CD4-positive, alpha-beta T cell treated with Interleukin-15 for 4 hours (primary cell): ENCODE measurements at places on chromosomes 11 and 22.

GRCh38 chr11:36463781-36464180 is 46.3 kb downstream of the TRAF6 start:
- no peak for DNase-seq

DNA sequence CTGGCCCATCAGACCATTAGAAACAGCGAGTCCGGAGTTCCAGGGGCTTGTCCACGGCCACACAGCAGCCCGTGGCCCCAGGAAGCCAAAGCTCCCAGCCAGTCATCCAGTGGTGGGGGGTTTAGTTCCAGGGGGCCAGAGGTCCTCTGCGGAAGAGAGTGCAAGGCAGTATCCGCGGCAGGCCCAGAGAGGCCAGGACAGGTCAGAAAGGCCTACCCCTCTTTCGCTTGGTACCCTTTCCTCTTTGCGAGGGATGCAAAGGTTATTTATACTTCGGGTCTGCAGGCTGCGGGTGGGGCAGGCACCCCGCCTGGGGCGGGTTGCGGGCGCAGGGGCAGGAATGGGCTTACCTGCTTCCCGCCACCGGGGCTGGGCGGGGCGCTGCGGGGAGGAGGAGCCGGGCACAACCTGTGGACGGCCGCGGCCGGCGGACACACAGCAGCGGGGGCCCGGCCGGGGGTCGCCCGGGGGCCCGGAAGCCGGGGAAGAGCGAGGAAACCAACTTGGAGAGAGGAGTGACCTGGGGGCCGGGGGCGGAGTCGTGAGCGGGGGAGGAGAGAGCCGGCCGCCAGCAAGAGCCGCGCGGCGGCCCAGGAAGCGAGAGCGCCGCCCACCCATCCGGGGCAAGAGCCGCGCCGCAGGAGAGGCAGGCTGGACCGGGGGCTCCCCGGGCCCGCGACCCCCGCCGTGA is at the start of gene SH3BP1:
TSS of gene SH3BP1 (plus strand) at position 600 of the 691 bp plus-strand sequence. CDS start 119 bp downstream, outside the sequence.
- DNase-seq = peak; percentile 40

GRCh38 chr11:15671216-15671615 is 556.5 kb downstream of the INSC start:
- DNase-seq = no peak

DNA sequence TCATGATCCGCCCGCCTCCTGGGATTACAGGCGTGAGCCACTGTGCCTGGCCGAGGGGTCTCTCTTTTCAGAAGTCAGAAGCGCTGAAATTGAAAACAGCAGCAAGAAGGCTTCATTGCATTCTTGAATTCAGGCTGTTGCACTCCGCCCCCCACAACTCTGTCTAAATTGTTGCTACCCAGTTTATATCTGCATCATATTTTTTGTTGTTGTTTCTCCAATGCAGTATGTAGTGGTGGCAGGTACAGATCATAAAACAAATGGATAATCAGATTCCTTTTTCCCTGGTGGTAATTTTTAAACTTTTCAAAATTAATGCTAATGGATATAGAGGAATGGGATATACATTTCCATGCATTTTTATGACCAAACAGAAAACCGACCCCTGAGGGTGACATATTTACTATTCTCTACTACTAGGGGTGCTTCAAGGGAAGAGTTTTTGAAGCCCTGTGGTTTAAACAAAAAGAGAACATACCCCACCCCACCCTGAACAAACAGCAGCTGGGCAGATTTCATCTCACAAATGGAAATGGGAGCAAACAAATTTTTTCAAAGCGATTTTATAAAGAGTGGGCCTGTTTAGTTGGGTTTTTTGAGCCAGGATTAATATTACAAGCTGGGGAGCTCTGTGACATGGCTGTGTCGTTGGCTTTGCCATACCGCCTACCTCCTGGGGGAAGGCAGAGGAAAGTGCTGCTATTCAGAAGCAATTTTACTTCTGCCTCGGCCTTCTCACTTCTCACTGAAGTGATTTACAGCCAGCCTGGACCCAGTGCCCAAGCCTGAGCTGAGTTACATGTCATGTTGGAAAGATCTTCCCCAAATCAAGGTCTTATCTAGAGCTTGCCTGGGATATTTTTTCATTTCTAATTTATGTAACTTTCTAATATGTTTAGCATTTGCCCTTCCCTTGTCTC is 16.0 kb upstream of the TMA7B start:
- DNase-seq = no peak

DNA sequence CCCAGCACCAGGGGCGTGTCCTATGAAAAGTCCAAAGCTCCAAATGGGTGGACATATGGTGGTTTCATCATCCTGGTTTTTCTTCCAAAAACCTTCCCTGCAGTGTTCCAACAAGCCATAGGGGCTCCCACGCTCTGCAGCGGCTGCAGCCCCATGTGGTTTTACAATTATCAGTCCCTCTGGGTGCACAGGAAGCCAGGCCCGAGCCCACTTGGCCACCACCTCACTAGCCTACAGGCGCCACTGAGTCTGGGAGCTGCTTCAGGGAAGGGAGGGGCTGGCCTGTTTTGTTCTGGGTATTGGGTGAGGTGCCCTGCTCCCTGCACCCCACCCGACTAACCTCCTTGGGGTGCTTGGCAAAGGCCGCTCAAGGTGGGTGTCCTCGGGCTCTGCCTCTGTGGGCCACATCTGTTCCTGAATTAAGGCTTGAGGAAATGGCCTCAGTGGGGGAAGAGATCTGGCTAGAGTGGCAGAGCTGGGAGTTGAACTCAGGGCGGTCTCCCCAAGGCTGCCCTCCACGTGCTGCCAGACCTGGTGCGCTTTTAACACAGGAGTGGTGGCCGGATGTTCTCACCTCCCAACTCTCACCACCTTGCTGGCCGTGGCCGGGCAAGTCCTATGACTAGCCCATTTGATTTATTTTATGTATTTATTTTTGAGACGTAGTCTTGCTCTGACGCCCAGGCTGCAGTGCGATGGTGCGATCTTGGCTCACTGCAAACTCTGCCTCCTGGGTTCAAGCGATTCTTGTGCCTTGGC is 5.3 kb upstream of the CDC42BPG start:
- DNase-seq = no peak

GRCh38 chr11:117823946-117824420 is 561 bp downstream of the FXYD2 start:
- DNase-seq = no peak

GRCh38 chr11:118245936-118246562 is 6.1 kb downstream of the MPZL3 start:
- no peak for DNase-seq

DNA sequence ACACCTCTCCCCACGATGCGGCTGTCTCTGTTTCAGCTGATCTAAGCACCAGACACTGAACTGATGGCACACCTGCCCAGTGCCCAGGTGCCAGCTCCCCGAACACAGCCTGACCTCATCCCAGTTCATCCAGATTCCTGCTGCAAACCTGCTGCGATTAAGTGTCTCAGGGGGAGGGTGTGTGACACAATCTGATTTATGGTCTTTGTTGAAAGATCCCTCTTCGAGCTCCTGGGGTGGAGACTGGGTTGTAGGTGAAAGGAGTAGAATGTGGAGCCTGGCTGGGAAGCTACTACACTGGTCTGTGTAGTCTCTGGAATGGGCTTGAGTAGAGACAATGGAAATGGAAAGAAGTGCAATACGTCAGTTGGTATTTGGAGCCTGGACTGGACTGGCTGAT is 390.3 kb downstream of the SHANK2 start:
- no peak for DNase-seq

- DNase-seq = no peak
Observed at GRCh38 chr11:80054582-80055165, 613.8 kb upstream of the TENM4 start.

DNA sequence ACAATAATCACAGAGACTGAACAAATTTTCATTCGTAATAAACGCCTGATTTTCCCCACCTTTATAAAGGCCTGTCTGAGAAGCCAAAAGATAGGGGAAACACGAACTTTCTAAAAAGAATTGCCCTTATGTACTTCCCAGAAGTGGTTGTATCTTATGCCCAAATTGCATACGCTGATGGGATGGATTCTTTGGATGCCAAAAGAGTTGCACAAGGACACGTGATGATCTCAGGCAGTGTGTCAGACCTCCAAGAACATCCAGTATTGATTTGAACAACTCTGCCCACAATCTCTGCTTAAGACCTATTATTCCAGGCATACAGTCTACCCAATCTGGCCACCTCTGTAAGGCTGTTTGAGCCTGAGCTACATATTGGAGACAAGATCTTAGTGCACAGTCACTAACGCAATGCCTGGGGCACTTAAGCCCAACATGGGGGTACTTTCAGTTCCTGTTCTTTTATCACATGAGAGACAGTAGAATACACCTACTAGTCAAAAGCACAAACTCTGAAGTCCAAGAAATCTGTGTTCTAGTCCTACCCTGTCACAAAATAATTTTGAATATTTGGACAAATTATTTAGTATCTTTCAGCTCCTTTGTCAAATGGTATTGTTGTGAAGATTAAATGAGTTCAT is 38.9 kb downstream of the OR10A6 start:
- no peak for DNase-seq

- no peak for DNase-seq
Observed at GRCh38 chr22:33771136-33771535, 149.1 kb downstream of the LARGE1 start.

- DNase-seq = no peak
Observed at GRCh38 chr22:36197065-36197440, 4.6 kb downstream of the APOL4 start.

GRCh38 chr11:57781529-57781943 is 19.9 kb downstream of the CTNND1 start:
- DNase-seq = no peak

DNA sequence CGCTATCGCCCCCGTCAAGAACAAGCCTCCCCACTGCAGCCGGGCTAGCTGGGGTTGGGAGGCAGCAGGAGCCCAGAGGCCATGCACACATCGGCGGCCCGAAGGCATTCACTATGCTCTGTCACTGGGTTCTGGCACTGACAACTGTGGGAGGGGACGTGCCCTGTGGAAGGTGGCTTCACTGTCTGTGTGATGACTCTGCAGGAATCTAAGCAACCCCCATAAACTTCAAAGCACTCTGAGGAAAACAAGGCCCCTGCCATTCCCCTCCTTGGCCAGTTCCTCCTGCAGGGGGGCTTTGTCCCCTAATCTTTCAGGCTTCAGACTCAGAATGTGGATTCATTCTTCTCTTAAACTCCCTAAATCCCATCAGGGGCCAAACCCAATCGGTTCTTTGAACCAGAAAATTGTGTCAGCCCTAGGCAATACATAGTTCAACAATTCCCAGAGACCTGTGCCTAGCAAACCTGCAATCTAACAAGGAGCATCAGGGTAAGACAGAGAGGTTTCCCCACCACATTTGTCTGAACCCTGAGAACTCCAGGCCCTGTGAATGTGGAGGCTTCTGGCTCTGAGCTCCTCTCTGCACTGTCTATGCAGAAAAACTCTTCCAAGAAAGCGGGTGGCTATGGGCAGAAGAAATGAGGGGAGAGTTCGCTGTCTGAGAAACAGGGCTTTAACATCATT is 1477.2 kb downstream of the TBC1D22A start:
- DNase-seq = no peak

DNA sequence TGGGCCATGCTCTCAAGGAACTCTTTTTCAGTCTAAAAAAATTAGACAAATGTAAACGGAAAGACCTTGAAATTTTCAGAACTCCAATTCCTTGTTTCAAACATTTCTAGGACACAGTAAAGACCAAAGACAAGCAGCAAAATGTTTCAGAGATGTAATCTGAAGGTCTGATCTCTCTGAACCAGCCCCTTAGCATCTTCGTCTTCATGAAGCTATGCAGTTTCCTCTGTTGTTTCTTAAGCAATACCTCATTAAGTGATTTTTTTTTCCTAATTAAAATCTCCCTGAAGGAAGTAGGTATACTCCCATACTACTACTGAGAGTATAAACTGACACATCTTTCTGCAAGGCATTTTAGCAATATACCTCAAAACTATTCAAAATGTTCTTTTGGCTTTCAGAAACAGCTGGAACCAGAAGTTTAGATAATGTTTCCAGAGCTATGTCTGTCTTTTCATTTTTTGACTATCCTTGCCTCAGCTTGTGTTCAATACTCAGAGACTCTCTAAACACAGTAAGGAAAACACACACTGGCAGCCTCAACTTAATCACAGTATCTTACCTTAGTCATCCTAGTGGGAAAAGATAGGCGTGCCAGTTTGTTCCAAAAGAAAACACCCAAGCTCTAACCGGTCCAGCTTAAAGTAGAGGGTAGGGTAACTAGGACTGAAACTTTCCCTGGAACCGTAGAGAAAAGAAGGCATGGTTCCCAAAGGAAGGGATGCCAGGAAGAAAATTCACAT is 25.1 kb downstream of the SBF2 start:
- no peak for DNase-seq

- no peak for DNase-seq
Observed at GRCh38 chr11:16946477-16947282, 67.5 kb downstream of the PLEKHA7 start.

DNA sequence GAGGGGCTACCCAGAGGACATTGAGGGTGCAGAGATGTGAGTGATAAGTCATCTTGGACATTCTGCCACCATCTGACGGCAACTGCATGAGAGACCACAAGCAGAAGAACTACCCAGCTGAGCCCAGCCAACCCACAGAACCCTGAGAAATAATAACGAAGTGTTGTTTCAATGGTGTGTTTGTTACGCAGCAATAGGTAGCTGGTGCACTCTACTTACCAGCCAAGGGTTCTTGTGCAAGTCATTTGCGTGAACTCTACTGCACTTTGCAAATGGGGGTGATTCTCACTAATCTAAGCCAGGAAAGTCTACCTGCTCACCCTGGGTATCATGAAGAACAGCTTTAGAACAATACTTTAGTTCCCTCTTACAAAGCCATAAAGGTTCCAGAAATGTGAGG is 15.8 kb upstream of the CELSR1 start:
- DNase-seq = no peak

- no peak for DNase-seq
Observed at GRCh38 chr22:23609983-23610781, 21.9 kb downstream of the DRICH1 start.

- no peak for DNase-seq
Observed at GRCh38 chr11:109818290-109818689, 274.9 kb upstream of the ZC3H12C start.

DNA sequence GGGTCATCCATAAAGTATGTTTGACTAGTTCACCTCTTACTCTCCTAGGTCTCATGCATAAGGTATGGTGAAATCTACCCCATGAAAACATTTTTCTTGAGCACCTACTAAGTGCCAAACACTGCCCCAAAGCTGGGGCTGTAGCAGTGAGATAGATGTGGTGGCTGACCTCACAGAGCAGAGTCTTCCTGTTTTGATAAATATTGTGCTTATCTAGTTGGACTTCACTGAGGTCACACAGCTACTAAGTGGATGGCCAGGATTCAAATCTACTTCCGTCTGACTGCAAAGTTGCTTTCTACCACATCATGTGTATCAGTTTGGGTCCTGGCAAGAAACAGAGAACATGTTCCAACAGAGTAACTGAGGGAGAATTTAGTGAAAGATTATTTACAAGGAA is 6.4 kb upstream of the HTATIP2 start:
- no peak for DNase-seq
